Effector CD4-positive, alpha-beta T cell (primary cell): ENCODE measurements at places on chromosomes 5 and 9.

DNA sequence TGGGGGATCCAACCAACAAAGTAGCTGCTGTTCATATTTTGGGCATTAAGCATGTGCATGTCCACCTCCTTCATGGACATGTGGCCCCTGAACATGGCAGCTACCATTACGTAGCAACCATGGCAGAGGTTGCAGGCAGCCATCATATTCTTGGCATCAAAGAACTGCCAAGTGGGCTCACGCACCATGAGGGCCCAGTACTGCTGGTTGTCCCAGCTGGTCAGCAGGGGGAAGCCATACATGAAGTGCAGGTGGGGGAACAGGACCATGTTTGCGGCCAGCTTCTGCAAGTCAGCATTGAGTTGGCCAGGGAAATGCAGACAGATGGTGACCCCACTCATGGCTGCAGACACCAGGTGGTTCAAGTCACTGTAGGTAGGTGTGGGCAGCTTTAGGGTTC, 9.5 kb downstream of the MTAP start:
- DNase-seq: no peak

GRCh38 chr9:130143958-130144366, 28.2 kb upstream of the NCS1 start:
- DNase-seq: no peak

DNA sequence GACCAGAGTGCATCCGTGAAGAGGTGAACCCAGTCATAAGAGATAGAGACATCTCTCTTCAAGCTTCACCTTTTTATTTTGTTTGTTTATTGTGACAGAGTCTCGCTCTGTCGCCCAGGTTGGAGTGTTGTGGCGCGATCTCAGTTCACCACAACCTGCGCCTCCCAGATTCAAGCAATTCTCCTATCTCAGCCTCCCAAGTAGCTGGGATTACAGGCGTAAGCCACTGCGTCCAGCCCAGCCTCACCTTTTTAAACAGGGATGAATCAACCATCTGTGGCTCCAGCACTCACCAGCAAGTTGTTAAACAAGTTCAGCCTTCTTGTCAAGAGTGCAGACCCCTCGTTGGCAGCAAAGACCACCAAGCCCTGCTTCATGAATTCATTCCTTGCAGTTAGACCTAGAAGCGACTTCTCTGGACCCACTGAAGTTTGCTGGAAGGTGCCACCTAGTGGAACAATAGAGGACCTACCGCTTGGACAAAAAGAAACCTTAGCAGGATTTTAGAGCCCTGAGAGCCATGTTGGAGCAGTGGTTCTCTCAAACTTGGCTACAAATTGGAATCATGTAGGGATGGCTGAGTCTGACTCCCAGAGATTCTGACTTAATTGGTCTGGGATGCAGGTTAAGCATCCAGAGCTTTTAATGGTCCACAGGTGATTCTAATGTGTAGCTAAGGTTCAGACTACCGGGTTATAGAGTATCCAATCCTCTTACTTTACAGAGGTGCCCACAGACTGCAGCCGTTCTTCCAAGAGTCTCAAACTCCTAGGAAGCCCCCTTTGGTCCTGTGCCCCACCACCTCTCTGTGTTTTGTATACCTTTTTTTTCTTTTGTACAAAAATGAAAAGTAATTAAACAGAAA, 10.5 kb upstream of the GALNT10 start:
- peak; percentile 23 for DNase-seq

DNA sequence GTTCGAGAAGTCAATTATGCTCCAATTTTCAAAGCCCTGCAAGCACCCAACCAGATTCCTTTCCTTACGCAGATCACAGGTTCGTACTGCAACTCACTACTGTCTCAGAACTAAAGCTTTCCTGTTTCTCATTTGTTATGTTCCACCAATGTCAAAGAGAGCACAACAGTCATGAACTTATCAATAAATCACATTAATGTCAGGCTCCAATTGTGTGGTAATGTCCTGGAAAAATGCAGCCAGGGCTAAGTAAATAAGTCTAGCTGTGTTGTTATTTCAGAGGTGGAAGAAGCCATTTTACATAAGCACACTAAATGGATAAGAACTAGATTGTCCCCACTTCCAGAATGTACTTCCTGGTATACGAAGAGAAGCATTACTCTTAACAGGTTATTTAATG, 488.6 kb upstream of the PTGER4 start:
- DNase-seq: no peak

DNA sequence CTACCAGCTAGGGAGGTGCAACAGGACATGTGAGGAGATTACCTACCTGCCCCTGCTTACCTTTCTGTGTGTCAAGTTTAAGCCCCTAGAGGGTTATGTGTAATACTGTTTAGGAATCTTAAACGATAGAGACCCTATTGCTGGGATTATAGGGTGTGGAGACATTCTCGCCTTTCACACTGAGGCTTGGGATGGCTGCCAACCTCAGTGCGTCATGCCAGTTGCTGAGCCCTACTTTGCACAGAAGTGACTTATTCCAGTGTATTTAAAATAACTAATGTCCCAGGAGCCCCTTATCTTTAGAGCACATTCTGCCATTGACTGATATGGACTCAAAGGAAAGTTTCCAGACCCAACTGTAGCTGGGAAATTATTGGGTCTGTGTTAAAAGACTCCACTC, 76.6 kb upstream of the XPA start:
- no peak for DNase-seq

GRCh38 chr5:75460532-75460931, 50.9 kb downstream of the CERT1 start:
- no peak for DNase-seq

GRCh38 chr5:73155271-73156222, 17.4 kb upstream of the TMEM174 start:
- no peak for DNase-seq

- DNase-seq: no peak
Measured at GRCh38 chr5:87243161-87243844, 24.4 kb upstream of the RASA1 start.

DNA sequence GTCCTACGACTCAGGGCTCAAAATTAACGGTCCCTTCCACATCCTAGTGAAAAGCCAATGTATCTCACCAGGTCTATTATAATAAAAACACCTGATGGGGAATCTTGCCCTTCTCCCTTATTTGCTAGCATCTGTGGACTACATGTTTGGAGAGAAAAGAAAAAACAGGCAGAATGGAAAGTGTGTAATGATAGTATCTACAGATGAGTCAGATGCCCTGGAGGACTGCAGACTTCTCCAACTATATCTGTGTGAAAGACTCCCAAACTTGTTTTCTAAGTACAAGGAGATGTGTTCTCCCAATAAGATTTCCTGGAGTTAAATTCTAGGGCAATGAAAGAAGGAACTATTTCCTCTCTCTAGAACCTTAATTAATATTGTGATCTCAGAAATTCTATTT, 66.0 kb downstream of the FOXB2 start:
- no peak for DNase-seq

DNA sequence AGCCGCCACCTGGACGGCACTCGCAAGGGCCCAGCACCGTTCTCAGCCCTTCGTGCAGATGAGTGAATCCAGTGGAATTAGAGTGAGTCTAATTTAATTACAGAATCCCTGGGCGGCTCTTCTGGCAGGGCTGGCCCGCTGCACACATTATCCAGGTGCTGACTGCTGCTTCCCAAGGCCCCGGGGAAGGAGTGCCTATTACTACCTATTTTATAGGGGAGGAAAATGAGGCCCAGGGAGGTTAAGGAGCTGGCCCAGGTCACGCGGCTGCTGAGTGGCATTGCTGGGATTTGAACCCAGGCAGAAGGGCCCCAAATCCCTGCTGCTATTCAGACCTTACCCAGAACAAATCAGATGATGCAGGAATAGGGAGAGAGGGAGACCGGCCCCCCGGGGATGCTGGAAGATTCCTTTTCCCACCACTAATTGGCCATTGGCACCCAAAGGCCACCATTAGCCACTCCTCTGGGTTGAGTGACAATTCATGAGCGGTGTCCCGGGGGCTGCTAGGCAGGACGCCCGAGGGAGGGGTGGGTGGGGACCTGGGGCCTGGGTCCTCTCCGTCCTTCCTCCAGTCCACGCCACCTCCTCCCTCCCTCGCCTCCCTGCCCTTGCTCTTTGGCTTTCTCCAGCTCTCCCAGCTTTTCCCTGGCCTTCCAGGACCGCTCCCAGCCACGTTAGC, 10.3 kb upstream of the QRFP start:
- no peak for DNase-seq

DNA sequence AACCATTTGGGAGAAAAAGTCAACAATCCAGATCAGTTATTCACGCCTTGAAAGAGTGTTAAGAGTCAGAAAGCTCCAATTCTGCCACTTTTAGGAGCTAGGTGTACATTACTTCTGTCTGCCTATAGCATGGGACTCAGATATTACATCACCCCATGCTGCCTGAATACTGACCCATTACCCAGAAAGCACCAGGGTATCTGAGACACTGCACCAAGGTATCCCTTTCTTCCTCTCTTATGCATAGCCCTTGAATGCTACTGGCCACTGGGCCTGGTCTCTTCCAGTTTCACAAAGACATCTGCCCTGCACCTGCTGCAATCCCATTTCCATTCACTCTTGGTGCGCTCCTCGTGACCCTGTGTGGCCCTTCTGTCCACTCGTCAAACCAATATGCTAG, 2.6 kb downstream of the STRBP start:
- no peak for DNase-seq

- DNase-seq: no peak
Measured at GRCh38 chr9:18826248-18826647, 206.8 kb downstream of the SAXO1 start.

GRCh38 chr5:93924628-93925027, 183.2 kb upstream of the POU5F2 start:
- no peak for DNase-seq

DNA sequence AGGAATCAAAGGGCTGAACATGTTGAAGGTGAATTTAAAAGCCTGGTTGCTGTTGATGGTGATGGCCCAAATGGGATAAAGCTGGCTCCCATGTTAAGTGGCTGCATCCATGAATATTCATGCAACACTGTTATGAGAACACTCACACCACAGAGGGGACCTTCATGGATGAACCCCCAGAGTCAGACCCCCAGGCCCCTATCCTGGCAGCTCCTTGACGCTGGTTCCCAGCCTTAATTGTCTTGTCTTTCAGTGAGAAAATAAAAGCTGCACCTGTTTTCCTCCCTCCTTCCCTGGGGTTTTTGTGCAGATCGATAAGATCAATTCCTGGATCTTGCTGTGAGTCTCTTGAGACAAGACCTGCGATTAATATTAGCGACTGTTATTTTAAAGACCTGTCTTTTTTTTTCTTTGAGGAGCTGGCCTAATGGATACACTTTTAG, 371.7 kb downstream of the ICE1 start:
- no peak for DNase-seq

DNA sequence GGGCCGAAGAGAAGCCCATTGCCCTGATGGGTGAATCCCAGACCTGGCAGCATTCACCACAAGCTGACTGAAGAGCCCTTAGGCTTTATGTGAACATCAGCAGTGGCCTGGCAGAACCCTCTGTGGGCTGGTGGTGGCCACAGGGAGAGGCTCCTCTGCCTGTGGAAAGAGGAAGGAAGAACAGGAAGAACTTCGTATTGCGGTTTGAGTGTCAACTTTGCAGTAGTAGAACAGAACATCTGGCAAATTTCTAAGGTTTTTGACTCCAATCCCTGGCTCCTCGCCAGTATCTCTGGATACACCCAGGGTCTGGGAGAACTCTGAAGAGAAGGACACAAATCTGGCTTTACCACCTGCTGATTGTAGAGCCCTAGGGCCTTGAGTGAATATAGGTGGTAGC, 356.4 kb upstream of the GRAMD2B start:
- DNase-seq: no peak

DNA sequence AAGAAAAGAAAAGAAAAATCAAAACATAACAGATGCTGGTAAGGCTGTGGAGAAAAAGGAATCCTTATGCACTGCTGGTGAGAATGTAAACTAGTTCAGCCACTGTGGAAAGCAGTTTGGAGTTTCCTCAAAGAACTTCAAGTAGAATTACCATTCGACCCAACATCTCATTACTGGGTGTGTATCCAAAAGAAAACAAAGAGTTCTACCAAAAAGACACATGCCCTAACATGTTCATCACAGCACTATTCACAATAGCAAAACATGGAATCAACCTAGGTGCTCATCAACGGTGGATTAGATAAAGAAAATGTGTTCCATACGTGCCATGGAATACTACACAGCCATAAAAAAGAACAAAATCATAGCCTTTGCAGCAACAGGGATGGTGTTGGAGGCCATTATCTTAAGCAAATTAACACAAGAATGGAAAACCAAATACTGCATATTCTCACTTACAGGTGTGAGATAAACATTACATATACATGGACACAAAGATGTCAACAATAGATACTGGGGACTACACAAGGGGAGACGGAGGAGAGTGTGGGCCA, 63.4 kb downstream of the PDE6A start:
- DNase-seq: no peak

DNA sequence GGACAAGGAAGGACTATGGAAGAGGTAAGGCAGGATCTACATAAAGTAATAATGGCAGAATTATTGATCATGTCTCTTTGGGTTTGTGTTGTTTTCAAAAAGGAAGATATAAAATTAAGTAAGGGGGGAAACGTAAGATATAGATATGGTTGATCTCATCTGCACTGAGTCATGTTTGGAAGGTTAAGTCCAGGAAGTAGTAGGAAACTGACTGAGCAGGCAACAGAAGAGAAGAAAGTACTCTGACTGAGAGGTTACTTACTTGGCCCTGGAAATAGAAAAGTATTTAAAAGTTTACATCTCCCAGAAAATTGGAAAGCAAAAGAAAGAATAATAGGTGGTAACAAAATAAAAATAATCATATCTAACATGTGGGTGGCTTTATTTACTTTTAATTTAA, 405.3 kb upstream of the RGMB start:
- DNase-seq: no peak

DNA sequence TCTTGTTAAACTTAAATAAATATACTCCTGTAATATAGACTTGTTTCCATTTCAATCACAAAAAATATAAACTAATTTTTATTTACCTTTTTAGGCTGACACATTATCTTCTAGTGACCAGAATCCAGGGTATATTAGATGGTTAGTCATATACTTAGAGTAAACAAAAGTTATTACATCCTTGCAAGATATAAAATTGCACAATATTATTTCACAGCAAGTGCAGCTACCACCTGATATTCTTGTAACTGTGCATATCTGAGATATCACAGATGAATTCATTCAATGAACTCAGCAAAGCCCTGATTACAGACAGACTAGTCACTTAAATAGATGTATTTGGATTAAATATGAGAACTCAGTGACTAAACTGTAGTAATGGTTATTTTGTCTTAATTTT, 25.6 kb upstream of the ARRDC3 start:
- no peak for DNase-seq

DNA sequence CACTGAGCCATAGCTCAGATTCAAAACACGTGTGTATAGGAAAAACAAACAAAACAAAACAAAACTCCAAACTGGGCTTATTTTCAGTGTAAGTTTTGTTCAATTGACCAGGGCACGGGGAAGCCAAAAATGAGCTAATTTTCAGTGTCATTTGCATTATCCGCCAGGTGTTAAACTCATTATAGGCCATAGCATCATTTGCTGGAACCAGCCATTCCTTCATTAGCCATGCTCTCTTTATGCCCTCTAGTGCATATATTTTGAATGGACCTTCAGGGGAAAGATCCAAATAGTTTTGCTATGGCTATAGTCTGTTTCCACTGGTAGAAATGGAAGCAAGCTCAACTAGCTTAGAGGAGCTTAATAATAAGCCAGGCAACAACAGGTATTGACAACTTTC, 1205.2 kb upstream of the DMAC1 start:
- DNase-seq: no peak
